ENCODE measurements at places on chromosomes 5 and 9.

DNA sequence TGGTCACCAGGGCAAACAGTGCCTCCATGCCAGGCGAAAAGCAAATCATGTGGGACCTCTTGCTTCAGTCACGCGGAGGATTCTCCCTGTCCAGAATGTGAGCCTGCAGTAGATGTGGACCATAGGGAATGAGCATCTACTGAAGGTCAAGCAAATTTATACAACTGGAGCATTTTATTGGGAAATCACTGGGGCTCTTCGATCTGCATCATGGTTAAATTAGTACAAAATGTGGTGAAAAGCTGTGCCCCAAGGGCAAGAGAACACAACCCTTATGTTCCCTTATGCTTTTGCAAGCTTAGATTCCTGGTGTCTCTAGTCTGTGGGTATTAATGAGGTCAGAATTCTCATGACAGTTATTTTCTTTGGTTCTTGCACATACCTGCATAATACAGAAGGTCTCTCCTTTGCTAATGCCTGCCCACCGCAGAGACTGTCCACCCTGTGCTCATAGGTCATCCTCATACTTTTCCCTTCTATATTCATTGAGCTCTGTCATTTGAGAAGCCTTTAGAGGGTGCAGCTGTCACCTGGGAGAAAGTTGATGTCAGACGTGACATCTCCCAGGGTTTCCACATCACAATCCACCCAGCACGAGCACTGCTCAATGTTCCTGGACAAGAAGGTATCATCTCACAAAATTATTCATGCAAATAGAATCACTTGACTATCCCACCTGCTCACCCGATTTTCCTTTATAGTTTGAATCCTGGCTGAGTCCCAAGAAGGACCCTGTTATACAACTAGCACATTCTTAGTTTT, 111.7 kb downstream of the NXNL2 start:
- no peak for DNase-seq

GRCh38 chr9:78064075-78064474, 32.5 kb upstream of the GNAQ start:
- DNase-seq: no peak

GRCh38 chr9:131051592-131052517, 42.9 kb downstream of the LAMC3 start:
- DNase-seq: no peak

DNA sequence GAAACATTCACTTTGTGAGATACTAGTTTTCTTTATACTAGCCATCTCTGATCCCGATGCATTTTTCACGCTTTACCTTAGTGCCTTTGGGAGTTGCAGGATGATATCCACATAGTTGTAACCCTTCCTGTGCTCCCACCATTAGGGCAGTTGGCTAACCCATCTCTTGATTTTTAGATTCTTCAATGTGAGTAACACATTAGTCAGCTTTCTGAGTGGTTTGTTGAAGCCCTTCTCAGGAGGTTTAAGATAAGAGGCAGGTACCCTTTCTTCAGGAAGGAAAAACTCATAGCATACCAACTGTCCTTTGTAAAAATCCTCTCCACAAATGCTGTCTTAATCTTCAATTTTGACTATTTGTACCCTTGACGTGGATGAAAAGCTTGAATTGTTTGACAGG, 392.3 kb downstream of the DMAC1 start:
- no peak for DNase-seq

DNA sequence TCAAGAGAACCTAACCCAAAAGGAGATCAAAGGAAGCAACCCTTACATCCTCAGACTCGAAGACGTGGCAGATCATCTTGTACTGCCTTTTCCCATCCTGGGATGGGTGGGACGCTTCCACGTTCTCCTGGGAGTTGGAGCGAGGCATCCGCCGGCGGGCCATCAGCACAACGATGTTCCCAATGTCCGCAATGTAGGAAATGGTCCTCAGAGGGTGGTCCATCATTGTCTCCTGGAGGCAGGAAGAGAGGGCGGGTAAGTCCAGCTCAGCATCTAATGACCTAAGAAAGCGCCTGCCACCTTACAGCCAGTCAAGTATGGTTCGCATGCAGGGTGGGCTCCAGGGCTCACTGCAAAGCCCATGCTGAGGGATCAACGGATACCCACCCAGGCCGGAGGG, 131.2 kb downstream of the ENTREP1 start:
- no peak for DNase-seq

- no peak for DNase-seq
Measured at GRCh38 chr5:109416882-109417281, 7.1 kb upstream of the PJA2 start.

GRCh38 chr5:97046270-97046982, 96.0 kb downstream of the LIX1 start:
- no peak for DNase-seq

DNA sequence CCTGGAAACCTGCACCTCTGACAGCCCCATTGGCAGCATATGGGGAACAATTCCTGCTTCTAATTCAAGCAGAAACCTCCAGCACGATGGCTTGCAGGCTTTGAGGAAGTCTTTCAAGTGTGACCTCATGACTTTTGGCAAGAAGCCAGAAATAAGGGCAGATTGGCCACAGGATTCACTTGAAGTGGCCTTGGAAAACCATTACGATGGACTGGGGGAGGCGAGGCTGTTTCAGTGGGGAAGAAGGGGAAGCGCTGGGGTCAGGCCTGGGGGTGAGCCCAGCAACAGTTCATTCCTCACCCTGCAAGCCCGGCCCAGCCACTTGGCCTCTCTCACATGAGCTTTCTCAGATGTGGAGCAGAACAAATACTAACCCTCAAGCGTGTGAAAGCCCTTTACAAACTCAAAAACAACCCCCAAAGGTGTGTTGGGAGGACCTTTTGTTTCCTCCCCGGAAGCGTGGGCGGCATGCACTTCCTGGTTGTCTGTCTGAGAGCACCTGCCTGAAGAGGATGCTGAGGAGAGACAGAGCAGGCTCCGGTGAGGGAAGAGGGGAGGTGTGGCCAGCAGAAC, 26.9 kb upstream of the EEIG1 start:
- no peak for DNase-seq

DNA sequence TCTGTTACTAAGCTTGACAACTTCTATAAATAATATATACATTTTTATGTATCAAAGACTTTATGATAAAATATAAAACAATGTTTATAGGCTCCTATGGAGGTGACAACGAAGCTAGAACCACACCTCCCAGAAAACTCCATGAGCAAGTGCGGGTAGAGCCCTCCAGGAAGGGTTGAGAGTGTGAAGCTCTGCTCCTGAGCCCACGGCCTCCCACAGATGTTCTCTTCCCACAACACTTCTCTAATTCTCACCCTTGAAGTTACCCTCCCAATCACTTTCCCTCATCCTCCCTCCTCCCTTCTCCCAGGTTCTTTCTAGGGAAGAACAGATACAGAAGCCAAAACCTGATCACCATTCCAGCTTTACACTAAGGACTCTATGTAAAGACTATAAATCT, 427.6 kb downstream of the SPOCK1 start:
- DNase-seq: no peak

DNA sequence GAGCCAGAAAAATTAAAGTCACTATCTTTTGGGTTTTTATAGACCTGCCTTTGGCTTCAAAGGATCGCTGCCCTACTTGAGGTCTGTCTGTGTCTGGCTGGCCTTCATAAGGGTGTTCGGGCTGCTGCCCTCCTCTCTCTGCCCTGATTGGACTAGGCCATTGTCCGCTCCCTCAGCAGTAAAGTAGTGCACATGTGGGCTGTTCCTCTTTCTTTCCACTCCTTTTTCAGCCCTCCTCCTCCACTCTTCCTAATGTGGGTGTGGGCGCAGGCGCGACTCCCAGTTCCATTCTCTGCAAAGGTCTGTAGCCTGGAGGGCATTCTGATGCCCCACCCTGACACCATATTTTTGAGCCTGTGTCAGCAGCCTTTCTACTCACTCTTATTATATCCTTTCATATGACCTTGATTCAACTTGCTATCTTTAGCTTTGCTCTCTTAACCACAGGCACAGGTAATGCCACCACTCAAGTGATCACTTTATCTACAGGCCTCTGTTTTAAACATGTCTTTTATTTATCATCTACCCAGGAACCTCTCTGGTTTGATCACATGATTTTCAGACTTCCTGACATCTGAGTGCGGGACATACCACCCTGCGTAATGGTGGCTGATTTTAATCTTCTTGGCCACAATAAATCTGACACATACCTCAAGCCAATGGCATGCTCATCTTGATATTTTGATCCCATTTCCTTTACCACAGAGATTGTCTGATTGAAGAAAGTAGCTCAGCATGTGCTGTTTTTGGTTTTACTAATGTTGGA, 144.5 kb downstream of the AOPEP start:
- no peak for DNase-seq

DNA sequence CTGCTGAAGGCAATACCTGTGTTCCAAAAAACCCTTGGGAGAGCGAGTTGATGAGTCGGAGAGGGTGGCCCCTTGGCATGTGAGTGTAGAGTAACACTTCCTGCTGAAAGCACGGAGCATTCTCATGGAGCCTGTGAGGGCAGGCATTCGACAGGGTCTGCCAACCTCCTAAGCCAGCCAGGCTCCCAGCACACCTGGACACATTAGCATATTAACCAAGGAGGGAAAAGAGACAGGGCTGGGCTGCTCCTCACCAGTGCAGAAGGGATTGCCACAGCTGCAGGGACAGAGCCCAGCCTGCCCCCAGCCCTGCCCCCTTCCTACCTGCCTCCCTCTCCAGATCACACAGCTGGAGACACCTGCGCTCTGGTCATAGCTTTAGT, 46.4 kb upstream of the SEMA4D start:
- DNase-seq: no peak

GRCh38 chr9:130185017-130185416, 12.8 kb downstream of the NCS1 start:
- DNase-seq: no peak

- no peak for DNase-seq
Measured at GRCh38 chr5:154380263-154380662, 65.5 kb upstream of the SAP30L start.
